Stimulated activated CD4-positive, alpha-beta T cell treated with anti-CD3 and anti-CD28 coated beads, Interleukin-4, amount 100 ng/mL, for 1 hour (primary cell): ENCODE measurements at places on chromosomes 1 and 21.

DNA sequence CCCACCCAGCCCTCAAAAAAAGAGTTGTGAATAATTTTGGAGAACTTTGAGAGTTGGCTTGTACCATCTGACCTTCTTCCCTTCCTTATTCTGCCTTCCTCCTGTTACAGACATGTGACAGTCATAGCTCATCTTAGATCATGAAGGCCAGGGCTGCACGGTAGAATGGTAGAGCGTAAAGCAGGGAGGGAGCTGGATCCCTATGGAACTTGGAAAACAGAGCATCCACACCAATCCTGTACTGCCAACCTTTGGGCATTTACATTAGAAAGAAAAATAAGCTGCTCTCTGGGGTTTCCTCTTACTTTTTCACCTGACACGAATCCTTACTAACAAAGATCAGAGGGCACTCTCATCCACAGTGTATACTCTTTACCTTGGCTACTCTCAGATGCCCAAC is 121.5 kb downstream of the GPR52 start:
- DNase-seq: no peak

GRCh38 chr1:166032572-166033371 is 134.0 kb downstream of the FAM78B start:
- no peak for DNase-seq

- no peak for DNase-seq
These were observed 188.3 kb downstream of the NRIP1 start for GRCh38 chr21:14876524-14876840.

DNA sequence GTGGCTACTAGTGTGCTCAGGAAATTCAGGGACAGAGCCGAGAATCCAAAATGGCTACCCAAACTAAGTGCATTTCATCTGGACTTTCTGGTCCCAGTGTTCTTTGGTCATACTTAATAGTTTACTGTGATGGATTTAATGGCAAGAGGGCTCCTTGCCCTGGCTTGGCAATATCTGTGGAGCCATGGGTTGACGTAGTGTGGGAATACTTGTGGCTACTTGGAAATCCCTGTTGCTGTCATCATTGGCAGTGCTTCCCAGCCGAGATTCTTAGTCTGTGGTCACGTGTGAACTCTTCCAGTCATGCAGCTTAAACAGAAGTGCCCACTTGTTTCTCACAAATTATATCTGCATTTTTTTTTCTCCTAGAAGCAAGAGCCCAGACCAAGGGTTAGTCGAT is 198.9 kb downstream of the HS2ST1 start:
- DNase-seq: no peak

DNA sequence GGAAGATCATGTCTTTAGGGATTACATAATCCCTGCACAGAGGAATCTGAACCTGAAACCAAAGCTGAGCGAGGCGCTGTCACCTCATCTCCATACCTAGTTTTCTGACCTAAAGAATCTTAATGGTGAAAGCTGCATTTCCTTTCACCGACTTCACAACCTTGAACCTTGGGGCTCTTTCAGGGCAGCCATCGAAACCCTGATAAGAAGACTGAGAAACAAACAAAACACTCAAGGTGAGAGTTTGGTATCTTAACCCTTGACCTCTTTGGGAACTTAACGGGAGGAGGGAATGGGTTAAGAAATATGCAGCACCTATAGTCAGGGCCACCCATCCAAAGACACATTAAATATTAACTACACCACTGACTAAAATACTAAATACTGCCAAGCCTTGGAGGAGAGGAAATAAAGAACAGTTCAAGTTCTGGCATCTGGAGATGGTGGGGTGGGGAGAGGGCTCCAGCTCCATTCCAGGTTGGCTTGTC is 2.0 kb downstream of the C1orf116 start:
- no peak for DNase-seq

GRCh38 chr1:89812992-89813391 is 7.8 kb upstream of the LRRC8D start:
- no peak for DNase-seq

DNA sequence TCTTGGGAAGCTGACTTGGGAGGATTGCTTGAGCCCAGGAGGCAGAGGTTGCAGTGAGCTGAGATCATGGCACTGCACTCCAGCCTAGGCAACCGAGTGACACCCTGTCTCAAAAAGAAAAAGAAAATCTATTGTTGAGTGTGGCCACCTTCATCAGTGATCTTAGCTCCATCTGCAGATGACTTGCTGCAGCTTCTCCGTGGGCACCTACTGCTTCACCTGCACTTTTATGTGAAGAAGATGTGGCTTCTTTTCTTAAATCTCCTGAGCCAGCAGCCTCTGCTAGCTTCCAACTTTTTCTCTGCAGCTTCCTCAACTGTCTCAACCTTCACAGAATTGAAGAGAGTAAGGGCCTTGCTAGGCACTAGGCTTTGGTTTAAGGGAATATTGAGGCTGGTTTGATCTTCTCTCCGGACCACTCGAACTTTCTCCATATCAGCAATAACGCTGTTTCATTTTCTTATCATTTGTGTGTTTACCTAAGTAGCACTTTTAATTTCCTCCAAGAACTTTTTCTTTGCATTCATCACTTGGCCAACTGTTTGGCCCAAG is 28.0 kb downstream of the AGPAT3 start:
- no peak for DNase-seq

GRCh38 chr1:196464480-196464941 is 143.7 kb downstream of the KCNT2 start:
- no peak for DNase-seq
